ENCODE measurements at places on chromosomes 2 and 18.

DNA sequence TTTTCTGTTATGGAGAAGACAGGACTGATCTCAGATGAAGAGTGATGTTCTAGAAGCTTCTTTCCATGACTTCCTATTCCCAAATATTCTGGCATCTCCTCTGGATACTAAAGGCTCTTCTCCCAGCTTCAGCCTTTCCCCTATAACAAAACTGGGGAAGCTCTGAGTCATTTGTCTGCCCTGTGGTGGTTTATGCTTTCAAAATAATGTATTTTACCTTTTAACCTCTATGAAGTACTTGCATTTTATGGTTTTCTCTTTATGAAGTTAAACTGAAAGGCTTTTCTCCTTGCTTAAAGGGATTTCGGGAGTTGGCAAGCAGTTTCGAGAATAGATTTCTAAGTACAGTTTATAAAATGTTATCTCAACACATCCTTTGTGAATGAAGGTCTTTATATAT, 104.4 kb downstream of the TANC1 start:
- no peak for DNase-seq

DNA sequence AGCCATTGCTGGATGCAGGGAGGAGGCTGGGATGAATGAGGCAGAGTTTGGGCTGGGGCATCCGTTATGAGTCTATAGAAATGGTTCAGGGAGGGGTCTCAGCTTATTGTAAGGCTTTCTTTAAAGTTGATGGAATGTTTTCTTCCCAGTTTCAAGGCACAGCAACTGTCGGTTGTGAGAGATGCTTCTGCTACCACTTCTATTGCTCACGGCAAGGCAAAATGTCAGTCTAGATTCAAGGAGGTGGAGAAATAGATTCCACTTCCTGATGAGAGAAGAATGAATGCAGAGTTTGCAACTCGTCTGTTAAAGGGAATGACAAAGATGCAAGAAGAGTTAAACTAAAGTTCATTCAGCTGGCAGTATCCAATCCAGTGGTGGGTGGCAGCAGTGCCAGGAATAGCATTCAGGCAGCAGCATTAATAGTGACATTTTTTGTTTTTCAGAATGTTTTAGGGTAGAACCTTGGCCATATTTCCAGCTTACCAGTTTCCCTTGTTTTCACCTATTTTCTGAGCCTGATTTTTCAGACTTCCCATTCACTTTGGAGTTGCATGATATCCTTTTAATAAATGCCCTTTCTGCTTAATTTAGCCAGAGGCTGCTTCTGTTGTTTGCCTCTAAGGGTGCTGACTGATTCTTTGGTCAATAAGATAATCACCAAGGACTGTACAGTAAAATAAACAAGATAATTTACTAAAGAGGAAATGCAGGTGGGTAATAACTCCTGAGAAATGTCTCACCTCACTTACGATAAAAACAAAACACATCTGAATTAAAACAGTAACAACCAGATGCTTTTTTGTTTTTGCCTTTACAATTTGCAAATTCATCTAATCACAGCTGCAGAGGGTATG, 138.4 kb downstream of the RPIA start:
- DNase-seq = no peak

GRCh38 chr2:186771850-186772463, 77.0 kb downstream of the ZSWIM2 start:
- no peak for DNase-seq

GRCh38 chr2:159592441-159592840, 23.9 kb downstream of the BAZ2B start:
- DNase-seq = no peak

GRCh38 chr2:63735931-63736330, 105.8 kb upstream of the UGP2 start:
- no peak for DNase-seq

- peak; percentile 73 for DNase-seq
Observed at GRCh38 chr2:174442546-174443510, 44.0 kb downstream of the GPR155 start.

DNA sequence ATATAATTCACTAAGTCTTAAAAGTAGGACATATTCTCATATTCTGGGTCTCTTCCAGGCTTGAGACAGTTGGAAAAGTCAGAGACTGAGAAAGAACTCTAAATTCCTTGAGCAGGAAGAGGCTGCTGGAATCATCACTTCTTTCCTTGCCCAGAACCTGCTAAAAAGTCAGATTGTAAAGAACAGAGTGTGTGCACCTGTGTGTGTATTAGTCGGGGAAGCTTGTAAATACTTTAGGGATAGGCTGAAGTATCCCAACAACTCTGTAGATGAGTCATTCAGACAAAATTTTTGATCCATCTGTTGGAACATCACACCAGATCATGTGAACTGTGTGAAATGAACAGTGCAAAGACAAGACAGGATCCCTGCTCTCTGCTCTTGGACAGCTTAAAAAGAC, 16.1 kb downstream of the GAREM1 start:
- DNase-seq = no peak

Data from kidney glomerular epithelial cell (primary cell).